Head of caudate nucleus (tissue), 42 donors: ENCODE measurements at places on chromosomes 4 and X.

DNA sequence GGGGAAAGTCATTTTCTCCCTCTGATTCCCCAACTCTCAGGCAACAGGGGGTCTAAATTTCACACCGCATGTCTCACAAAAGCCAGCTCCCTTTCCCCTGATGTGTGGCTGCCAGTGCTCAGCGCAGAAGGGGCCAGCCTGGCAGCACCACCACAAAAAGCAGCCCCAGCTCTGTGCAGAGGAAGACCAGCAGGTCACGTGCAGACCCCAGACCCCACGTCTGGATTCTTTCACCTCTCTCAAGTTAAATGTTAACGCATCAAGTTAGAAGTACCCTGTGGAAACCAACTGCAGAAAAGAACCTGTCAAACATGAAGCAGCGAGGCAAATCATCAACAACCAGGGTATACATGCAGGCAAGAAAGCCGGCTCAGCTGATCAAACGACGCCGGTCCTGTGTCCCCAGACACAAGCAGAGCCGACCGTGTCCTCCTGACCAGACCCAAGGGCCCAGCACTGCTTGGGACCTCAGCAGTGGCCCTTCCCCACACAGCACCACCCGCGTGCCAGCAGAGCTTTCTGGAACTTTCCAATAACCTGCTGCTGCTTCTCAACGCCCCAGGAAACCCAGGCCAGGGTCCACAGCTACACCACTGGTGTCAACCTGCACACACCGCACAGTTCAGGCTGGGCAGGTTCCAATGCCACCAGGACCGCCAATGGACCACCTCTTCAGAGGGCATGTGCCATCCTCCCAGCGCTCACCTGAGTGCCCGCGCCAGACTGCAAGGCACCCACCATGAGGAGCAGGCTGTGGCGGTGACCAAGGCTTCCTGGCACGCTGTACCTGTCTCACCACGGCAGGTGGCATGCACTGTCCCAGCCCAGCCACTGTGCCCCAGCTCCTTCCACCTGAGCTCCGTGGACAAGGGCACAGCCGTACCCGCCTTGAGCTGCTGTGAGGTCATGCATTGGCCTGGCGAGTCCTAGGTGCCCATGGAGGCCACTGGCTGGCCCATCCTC is 4.0 kb downstream of the LRPAP1 start:
- no peak for DNase-seq

GRCh38 chr4:2395038-2395437 is 23.4 kb downstream of the ZFYVE28 start:
- DNase-seq, result no peak

DNA sequence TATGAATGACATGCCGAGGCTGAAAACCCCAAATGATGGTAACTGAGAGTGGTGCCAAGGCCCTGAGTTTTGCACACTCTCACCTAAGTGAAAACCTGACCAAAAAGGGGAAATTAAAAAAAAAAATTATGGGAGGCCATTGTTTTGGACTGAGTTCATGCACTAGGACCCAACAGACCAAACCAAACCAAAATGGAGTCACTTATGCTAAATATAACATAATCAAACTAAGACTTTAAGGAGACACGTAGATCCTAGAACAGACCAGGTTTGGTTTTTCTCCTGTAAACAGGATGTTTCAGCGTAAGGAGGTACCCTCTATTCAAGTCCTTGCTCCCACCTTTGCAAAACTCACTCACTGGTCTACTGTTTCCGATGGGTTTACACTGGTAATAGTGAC is 453.0 kb downstream of the INPP4B start:
- DNase-seq, result no peak

DNA sequence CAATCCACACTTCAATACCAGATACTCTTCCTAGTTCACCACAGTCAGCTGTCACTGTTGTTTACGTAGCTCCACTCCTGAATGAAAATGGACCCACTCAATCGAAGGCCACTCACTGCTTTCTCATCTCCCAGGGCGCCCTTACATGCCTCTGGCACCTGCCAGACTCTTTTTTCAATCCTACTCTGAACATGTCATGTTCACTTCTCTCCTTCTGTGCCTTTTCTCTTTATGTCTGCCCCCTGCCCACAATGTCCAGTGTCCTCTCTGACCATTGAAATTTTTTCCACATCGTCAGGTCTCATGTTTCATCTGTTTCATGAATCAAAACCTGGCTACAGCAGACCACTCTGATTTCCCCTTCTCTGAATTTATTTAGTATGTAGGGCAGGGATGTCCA is 1.3 kb upstream of the MGAT4D start:
- DNase-seq, result no peak

DNA sequence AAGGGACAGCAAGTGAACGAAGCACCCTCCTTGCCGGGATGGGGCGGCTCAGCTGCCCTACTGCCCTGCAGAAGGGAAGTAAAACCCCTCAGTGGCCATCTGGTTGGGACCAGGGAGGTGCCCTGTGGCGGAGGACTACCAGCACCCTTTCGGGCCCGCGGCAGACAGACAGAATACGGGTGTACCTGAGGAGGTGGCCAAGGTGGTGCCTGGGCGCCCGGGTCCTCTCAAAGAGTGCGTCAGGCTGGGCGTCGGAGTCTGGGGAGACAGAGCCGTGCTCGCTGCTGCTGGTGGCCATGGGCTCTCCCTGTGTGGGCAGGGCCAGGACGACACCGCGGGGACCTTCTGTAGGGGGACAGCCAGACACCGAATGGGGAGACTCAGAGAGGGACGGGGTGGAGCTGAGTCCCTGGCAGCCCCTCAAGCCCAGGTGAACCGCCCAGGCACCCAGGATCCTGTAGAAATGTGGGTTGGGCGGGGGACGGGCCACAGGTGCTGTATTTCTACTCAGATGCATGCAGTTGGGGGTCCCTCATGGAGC is 29.7 kb downstream of the PDHA1 start:
- no peak for DNase-seq

DNA sequence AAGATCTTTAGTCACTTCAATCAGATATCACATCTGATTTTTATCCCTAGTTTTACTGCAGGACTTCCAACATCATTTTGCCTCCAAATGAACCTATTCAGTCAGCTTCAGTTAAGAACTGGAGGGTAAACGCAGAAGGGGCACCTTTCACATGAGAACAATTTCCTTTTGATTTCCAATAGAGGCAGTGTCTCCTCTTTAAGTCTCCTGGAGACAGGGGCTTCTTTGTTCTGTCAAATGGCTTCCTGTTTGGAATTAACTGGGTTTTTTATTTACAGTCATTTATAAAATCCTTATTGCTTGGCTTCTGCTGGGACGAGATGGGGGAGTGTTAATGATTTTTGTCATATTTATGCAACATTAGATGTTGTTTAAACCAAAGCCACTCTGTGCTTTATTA is 164.0 kb downstream of the STK32B start:
- no peak for DNase-seq

DNA sequence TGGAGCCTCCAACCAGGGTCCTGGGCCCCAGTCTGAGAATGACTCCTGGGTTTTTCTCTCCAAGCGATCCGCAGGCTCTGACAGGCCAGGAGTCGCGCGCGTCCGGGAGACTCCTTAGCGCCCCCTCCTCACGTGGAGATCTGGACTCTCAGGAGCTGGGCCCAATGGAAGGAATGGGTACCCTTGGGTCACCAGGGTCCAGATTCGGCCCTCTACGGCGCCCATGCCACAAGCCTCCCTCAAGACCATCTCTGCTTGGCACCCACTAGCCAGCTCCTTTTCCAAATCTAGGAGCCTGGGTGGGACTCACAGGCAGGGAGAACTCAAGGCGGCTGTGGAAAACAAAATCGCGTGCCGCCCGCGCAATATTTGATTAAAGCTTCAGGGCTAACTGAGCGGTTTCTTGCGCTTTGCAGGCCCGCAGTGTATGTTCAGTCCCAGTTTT is 7.1 kb downstream of the HAND2 start:
- no peak for DNase-seq
